ENCODE measurements at places on chromosomes 13 and 19.

- DNase-seq = no peak
Measured at GRCh38 chr19:6720369-6721137, at the start of gene C3. TSS of gene C3 (minus strand) at chr19:6720650. CDS start at chr19:6720589, 61 bp downstream.

DNA sequence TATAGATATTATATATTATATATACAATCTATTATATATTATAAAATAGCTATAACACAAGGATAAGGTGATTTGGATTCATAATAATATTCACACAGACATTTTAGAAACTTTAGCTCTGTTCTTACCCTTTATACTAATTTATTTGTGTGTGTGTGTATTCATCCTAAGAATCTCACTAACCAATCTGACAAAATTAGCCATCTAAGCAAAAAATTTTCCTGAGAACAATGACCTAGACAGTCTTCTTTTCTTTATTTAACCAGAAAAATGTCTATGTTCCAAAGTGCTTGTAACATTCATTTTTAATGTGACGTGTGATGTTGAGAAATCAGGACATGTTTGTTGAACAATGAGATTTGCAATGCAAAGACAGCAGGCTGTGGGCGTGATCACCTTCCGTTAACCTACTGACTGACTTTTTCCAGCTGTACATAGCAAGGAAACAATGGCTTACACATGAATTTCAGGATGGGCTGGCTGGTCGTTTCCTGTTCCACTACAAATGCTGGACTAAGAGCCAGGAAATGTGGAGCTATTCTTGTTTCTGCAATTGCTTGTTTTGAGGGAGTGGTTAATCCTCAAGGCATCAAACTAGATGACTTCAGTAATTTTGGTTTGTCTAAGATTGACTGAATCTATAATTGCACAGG is 634.6 kb upstream of the ARGLU1 start:
- DNase-seq = no peak

DNA sequence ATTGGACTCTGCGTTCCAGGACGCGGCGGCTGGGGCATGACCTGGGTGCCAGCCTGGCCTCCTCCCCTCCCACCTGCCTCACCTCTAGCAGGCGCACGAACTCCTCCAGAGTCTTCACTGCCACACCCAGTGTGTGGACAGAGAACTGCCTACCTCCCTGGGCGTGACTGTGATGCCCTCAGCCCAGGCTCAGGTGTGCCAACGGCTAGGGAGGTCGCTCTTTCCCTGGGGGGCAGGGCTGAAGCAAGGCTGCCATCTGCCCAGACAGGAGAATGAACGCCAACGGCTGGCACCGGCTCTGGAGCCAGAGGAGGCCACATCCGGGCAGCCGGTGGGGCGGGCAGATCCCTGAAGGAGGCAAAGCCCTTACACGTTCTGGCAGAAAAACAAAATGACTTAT is 11.3 kb downstream of the NANOS3 start:
- DNase-seq = no peak

- no peak for DNase-seq
Measured at GRCh38 chr19:51461723-51462161, 3.5 kb upstream of the SIGLEC8 start.

GRCh38 chr19:39407660-39408391 is 1.2 kb downstream of the ZFP36 start:
- DNase-seq = no peak

DNA sequence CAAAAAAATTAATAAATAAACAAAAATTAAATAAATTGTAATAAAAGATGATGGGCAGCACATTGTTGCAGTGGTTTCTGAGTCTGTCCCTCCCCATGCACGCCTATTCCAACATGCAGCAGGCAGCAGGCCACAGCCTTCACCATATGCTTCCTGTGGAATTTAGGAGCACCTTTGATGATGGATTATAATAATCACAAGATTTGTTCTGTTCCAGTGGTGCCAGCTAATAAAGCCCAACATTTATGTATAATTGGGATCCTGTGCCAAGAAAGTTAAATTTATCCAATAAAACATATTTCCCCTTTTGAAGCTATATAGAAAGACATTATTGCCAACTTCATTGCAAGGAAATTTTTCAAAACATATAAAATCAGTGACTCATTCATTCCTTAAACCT is 328.6 kb downstream of the FGF14 start:
- DNase-seq = no peak

DNA sequence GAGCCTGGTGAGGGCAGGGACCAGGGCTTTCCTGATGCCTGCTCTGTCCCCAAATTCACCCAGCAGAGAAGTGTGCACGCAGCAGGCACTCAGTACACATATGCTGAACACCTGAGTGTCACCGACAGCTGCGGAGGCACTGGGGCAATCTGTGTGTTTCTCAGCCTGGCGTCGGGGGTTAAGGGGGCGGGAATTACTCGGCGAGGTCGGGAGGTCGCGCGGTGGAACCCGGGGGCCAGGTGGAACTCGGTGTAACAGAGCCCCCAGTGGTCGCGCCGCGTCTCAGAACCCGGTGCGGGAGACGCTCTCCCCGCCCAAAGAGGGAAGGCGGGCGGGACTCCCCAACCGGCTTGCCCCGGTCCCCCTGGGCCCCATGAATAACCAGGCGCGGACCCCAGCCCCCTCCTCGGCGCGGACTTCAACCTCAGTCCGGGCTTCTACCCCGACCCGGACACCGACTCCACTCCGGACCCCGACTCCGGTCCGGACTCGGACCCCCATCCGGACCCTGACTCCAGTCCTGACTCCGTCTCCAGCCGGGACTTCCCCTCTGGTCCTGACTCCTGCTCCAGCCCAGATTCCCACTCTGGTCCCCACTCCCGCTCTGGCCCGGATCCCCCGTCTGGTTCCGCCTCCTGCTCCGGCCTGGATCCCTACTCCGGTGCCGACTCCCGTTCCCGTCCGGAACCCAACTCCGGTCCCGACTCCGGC is at the start of gene SELENOV:
Gene SELENOV, plus strand, starts transcription at position 300 of the 711 bp plus-strand sequence. Its CDS starts 74 bp downstream, at position 374.
- no peak for DNase-seq

- no peak for DNase-seq
Measured at GRCh38 chr13:46315491-46316075, 71.5 kb downstream of the RUBCNL start.

- DNase-seq = no peak
Measured at GRCh38 chr19:46736531-46737297, 9.1 kb upstream of the FKRP start.

- no peak for DNase-seq
Measured at GRCh38 chr13:93079294-93079693, 147.3 kb upstream of the GPC6 start.

DNA sequence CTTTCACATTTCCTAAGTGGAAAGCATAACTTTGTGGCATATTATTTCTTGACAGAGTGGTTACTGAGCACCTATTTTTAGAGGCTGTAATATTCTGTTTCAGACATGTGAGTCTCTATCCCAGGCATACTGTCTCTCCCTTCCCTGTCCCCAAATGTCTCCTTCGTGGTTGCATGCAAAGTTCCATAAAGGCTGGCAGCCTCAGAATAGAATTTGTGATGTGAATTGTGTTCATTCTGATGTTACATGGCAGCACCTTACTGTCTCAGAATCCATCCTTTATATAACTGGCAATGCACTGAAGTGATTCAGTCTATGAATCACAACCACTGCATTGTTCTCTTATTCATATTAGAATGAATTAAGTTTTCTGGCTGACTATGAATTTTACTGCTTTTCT is 89.0 kb upstream of the SLC7A1 start:
- no peak for DNase-seq

DNA sequence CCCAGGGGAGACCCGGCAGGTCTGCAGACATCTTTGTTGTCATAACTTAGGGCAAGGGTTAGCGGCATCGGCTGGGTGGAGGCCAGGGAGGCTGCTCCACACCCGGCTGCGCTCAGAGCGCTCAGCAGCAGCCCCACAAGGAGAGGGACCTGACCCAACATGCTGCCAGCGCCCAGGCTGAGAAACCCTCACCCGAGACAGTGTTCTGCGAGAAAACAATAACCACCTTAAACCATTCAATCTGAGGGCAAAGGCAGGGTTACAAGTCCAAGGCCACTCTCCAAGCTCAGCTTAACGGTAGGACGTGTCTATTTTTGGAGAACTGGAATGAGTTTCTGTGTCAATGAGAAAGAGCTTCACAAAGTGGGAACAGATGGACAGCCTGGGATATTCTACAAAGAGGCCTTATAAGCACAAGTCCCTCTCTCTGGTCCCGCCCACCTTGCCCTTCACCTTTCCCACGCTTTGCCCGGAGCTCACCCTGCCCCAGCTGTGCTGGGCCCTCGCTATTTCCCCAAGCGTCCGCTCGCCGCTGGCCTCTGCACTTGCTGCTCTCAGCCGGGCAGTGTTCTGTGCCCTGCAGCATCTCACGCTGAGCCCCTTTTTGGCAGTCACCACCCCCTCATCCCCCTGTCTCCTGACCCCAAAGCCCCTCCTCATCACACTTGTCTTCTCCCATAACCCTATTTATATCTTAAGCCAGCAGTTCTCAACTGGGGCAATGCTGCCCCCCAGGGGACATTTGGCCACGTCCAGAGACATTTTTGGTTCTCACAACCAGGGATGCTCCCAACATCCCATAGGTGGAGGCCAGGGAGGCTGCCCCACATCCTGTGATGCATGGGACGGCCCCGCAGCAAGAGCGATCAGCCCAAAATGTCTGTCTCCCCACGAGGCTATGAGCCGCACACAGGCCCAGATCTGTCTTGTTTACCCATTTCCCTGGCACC is 17.6 kb downstream of the PPP1R12C start:
- DNase-seq = no peak

- no peak for DNase-seq
Measured at GRCh38 chr13:24203811-24204210, 43.3 kb downstream of the SPATA13 start.

- no peak for DNase-seq
Measured at GRCh38 chr19:55220525-55220924, 8.0 kb downstream of the TMEM86B start.

DNA sequence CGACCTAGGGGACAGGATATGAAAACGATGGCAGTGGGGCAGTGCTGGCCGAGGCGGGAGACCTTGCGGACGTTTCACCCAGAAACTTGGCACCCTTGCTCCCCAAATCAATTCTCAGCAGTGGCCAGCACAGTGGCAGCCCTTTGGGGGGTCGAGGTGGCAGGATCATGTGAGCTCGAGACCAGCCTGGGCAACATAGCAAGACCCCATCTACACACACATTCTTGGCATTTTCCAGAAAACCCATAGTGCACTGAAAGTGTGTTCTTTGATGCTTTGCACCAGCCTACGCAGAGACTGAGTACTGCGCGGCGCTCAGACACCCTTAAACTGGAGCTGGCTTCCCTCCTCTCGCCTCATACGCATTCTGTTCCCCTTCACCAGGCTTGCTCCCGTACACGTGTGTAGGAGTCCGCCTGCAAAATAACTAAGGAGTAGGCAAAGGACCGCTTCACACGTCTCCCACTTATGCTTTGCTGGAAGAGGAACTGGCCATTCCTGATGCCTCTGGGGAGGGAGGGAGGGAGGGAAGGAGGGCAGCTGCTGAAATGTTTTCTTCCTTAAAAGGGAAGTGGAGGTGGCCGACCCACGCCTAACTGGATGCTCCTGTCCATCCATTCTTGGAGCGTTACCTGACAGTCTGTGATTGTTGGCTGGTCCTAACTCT is 23.5 kb upstream of the MIER2 start:
- no peak for DNase-seq

GRCh38 chr13:108877300-108877699 is 247.9 kb downstream of the MYO16 start:
- no peak for DNase-seq

- no peak for DNase-seq
Measured at GRCh38 chr19:30017172-30017571, 75.1 kb downstream of the URI1 start.

- no peak for DNase-seq
Measured at GRCh38 chr13:95153647-95154412, 147.4 kb downstream of the ABCC4 start.

- no peak for DNase-seq
Measured at GRCh38 chr13:51786425-51787265, 17.3 kb downstream of the DHRS12 start.

GRCh38 chr19:29395111-29395733 is 130.6 kb upstream of the VSTM2B start:
- DNase-seq = no peak

DNA sequence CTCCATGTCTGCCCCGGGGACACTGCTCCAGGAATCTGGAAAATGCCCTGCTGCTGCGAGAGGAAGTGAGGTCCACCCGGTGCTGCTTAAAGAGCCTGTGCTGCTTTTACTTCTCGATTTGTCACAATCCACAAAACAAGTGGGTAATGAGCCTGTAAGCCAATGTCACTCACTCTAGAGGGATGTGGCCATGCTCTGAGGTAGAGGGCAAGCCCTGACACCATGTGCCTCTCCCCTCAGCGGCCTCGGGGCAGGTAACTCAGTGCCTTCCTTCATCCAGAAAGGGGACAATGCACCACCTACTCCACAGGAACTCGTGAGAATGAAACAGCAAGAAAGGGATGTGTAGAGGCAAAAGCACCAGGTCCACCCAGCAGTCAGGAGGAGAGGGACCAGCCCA is 106.2 kb downstream of the TUBA3C start:
- no peak for DNase-seq

GRCh38 chr13:30923418-30923817 is 9.0 kb upstream of the TEX26 start:
- no peak for DNase-seq

DNA sequence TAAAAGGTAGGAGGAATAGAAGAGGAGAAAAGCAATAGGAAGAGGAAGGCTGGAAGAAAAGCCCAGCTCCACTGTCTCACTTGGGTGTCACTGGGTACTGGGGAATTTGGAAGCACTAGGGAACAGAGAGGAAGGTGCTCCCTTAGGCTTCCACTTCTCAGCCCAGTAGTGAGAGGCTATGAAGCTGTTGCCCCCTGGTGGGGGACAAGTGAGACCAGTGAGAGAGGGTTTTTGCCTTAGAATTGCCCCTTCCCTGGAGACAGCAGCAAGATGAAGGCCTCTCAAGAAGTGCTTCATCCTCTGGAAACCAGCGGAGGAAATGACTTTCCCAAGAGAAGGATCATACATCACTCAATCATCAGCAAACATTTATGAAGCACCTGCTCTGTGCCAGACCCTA is 4.7 kb upstream of the ZNF606 start:
- no peak for DNase-seq

GRCh38 chr13:41909506-41909905 is 51.4 kb downstream of the VWA8 start:
- no peak for DNase-seq

- DNase-seq = no peak
Measured at GRCh38 chr19:45297674-45298073, 25.0 kb downstream of the CKM start.

GRCh38 chr19:31597616-31598015 is 248.4 kb upstream of the TSHZ3 start:
- no peak for DNase-seq

DNA sequence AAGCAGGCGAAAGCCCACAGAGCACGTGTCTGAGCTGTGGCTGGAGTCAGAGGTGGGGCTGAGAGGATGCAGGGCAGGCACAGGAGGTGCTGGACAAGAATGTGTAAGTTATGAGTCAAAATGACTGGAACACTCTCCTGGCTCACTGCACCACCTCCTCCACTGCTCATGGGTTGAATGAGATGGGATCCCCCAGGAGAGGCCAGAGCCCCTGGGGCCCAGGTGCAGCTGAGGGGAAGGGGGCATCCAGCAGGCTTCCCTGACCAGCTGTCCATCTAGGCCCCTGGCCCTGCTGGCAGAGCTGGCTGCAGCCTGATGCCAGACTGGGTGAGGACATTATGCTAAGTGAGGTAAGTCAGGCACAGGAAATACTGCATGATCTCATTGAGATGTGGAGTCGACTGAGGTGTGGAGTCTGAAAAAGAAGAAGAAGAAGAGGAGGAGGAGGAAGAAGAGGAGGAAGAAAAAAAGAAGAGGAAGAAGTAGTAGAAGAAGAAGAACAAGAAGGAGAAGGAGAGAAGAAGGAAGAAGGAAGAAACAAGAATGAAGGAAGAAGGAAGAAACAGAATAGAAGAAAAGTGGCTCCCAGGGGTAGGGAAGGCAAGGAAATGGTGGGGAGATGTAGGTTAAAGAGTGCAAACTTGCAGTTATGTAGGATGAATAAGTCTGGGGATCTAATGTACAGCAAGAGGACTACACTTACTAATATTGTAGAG is 747.4 kb downstream of the UQCRFS1 start:
- no peak for DNase-seq
